DMS79 (cell line): ENCODE measurements at places on chromosomes 3 and 15.
A peak's percentile ranks its signal among the peaks of the same experiment; 100 is the strongest.

- no peak for DNase-seq
Measured at GRCh38 chr3:58299839-58300516, 6.1 kb upstream of the RPP14 start.

- DNase-seq = no peak
Measured at GRCh38 chr15:92095693-92096092, 242.2 kb downstream of the SLCO3A1 start.

DNA sequence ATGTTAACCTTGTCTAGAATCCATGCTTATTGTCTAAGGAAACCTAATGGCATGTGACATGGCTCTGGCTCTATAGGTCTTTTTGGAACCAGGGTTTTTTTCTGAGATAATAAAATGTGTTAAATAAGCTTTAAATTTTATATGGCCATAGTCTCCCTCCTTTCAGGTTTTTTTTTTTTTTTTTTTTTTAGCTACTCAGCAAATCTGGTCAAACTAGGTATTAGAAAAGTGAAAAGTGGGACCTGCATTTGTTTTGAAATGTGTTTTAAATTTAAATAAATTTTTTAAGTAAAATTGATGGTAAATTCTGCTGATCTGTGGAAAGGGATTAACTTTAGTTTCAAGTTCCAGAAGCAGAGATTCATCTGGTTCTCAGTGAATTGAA lies 52.1 kb upstream of the NANOGP8 start:
- no peak for DNase-seq

DNA sequence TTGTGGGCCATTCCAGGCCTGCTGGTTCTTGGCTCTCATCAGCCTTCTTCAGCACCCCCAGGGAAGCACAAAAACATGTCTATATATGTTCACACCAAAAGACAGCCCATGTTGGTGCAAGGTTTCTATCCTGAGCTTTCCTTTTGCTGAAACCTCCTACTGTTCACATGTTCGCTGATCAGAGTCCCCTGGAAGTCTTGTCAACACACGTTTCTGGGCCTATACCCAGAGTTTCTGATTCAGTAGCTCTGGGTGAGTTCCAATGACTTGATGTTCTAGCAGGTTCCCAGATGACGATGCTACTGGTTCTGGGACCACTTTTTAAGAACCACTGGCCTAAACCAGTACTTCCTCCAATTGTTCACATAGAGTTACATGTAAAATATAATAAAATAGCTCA lies 46.0 kb downstream of the SUCNR1 start:
- DNase-seq = no peak

- DNase-seq = no peak
Measured at GRCh38 chr3:171108066-171108465, 81.5 kb upstream of the SLC2A2 start.

DNA sequence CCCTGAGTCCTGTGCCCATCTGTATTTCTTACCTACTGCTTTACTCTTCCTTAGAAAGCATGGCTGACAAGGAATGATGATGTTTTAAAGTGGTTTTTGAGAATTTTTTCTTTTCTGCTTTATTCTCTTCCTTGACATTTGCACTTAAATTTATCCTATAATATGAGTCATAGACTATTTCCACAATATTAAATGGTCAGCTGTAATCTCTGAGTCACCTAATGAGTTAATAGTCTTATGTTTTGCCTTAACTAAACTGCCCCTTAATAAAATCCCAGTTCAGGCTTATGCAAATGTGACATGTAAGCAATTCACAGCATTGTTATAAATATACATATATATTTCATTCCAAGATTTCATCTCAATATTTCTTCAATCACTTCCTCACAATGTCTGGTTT lies 23.8 kb downstream of the MEIS2 start:
- DNase-seq = no peak

GRCh38 chr15:67134067-67134838 lies 68.9 kb downstream of the SMAD3 start:
- no peak for DNase-seq

GRCh38 chr15:39585389-39585841 lies 4.5 kb downstream of the THBS1 start:
- no peak for DNase-seq

- no peak for DNase-seq
Measured at GRCh38 chr3:186340204-186340603, 21.8 kb downstream of the DGKG start.

- no peak for DNase-seq
Measured at GRCh38 chr3:133824961-133825485, 19.4 kb downstream of the SRPRB start.

GRCh38 chr15:38490242-38490922 lies 36.5 kb downstream of the FAM98B start:
- DNase-seq = no peak

DNA sequence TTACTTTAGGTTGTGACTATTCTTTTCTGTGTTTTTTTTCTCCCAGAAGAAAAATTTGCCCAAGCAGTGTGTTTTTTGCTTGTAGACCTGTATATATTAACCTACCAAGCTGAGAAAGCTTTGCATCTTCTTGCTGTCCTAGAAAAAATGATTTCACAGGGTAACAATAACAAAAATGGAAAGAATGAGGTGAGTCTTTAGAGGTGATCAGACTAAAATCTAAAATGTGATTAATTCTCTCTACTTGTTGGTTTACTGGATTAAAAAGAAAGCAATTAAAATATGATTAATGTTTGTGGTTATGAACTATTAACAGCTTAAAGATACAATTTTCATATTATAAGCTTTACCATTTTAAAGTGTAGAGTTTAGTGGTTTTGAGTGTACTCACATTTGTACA lies 28.2 kb downstream of the CNOT10 start:
- no peak for DNase-seq

GRCh38 chr3:101266566-101266965 lies 53.8 kb downstream of the IMPG2 start:
- DNase-seq = no peak

DNA sequence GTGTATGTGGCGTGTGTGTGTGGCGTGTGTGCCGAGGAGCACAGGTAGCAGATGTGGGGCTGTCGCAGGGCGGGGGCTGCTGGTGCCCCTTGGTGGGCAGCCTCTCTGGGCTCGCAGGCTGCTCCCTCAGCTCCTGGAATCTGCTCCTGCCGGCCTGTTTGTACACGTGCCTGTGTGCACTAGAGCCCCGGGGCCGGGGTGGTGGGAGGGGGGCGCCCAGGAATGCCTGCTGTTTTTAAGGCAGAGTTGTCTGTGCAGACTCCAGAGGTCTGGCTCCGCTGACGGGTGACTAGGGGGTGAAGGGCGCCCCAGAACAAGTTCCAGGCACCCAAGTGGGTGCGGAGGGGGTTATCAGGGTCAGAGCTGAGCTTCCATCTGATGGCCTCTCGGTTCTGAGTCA lies 112.2 kb downstream of the FBLN2 start:
- DNase-seq = no peak

- no peak for DNase-seq
Measured at GRCh38 chr3:5138214-5138981, 16.3 kb downstream of the ARL8B start.

DNA sequence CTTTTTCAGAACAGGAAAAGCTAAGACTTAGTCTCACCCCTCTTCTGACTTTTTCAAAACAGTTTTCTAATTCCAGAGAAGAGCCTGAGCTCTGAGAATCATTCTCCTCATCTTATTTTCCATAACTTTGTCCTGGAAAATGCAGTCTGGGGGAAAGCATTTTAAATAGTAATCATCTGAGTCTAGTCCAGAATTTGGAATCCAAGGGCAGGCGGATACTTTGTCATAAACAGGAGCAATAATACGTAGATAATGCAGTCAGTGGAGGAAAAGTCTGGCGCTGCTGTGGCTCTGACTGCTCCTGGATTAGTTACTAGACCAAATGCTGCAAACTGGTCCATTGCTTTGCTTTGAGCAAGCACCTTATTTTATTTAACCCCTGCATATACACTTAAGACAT lies 285.0 kb downstream of the THSD4 start:
- DNase-seq = no peak

DNA sequence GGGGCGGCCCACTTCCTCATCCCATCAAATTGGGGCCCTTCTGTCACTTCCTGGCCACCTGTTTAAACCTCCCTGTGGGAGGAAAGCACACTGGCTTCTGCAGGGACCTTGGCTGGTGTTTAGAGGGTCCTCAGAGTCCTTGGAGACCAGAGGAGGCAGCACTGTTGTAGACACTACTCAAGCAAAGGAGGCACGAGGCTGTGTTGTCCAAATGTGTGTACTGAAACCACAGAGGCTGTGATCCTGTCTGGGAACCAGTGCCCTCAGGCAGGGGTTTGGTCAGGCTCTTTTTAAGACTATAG lies 12.4 kb upstream of the SEC13 start:
- DNase-seq = no peak

GRCh38 chr3:36318621-36319200 lies 61.6 kb upstream of the STAC start:
- DNase-seq = no peak

DNA sequence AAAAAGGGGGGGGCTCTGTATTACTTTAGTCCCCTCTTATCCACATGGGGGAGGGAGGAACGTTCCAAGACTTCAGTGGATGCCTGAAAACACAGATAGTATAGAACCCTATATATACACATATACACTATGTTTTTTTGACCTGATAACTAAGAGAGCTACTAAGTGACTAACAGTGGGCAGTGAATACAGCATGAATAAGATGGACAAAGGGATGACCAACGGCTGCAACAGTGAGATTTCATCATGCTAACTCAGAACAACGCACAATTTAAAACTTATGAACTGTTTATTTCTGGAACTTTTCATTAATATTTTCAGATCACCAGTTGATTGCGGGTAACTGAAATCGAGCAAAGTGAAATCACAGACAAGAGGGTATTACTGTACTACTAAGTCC lies 7.3 kb downstream of the DCUN1D1 start:
- no peak for DNase-seq

DNA sequence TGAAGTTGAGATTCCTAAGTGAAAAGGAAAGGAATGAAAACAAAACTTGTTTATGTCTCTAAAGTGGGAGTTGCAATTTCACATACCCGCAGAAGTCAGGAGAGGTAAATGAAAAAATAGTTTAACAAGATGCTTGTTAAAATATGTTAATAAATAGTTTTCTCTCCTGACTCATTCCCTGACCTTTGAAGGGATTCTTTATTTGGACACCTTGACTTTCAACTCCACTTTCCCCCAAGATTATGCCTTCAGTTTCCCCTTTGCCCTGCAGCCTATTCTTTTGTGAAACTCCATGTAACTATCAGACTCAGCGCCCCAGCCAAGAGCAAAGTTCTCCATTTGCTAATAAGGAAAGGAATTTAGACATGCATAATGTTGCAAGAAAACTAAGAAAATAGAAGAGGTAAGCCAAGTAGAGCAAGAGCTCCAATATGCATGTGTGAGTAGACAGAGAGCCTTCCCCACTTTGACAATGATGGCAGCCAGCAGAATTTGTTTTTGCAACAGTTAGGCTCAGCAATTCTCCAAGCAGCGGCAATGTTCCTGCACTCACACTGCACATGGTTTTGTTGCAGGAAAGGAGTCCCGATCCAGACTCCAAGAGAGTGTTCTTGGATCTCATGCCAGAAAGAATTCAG lies 61.2 kb downstream of the CD200 start:
- no peak for DNase-seq

- no peak for DNase-seq
Measured at GRCh38 chr3:43857361-43858293, 166.9 kb downstream of the ABHD5 start.

- DNase-seq = no peak
Measured at GRCh38 chr15:68298882-68299381, 21.4 kb downstream of the FEM1B start.

- peak; percentile 69 for DNase-seq
Measured at GRCh38 chr3:194265505-194265892, 85.6 kb downstream of the CPN2 start.

GRCh38 chr3:34920806-34921205 lies 718.5 kb upstream of the ARPP21 start:
- no peak for DNase-seq

DNA sequence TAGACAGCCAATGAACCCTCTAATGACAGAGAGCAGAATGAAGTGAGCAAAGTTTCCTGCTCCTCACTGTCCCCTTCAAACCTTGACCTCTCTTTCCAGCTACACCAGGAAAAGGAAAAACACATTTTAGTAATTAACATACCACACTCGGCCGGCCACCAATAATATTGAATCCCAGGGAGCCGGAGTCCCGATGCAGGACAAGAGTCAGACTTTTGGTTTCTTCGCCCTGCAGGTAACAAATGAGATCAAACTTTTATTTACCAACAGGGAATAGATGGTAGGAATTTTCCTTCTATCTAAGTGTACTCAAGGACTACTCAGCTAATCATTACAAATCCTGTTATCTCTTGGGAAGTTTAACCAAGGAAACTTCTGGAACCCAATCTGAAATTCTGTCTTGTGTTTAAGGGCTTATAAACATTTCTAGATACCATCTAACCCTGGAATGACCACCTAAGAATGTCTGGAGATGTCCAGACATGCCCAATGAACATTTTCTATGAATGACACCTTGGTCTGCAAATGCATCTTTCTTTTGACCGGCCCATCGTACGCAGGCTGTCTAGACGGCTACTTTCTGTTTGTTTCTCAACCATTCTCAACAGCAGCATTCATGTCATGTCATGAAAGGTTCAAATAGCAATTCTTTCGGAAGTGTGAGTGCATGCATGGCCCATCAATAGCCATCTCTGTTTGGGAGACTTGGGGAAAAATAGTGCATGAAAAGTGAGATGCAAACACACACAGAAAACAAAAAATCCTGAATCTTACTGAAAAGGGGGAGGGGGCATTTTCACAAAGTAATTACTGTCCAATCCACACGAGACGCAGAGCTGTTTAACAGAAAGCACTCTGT lies 16.1 kb downstream of the PDZRN3 start:
- no peak for DNase-seq

- DNase-seq = no peak
Measured at GRCh38 chr15:51289290-51289689, 49.1 kb downstream of the CYP19A1 start.

DNA sequence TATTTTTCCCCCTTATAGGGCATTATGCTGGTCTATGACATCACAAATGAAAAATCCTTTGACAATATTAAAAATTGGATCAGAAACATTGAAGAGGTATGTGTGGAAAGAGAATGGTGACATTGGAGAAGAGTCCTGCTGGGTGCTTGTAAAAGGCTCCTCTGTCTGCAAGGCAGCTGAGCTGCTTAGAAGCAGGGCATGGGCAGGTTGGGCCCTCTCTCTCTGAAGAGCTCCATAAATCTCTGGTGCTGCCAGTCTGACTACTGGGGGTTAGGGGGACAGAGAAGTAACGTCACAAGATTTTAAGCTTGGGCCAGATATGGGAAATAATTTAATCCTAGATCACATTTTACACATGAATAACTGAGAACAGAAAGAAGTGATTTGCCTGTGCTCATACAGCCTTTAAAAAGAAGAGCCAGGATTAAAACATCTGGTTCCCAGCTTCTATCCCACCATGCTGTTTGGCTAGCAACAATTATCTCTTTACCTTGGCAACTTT lies 21.9 kb upstream of the APH1B start:
- DNase-seq = no peak

DNA sequence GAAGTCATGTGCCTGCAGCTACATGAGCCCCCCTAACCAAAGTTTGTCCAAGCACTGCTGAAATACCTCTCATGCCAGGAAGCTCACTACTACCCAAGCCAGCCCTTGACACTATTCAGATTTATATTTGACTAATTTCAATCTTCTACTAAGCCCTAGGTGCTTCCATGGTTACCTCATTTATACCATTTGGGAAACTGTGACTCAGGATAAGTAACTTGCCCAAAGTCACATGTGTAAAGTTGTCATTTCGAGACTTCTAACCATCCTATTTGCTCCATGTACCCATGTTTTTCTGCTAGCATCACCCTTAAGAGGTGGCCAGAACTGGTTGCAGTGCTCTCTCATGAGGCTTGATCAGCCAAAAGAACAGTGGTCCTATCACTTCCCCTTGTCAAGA lies 20.7 kb upstream of the TIMP4 start:
- DNase-seq = no peak

GRCh38 chr15:65845826-65846519 lies 23.3 kb upstream of the RAB11A start:
- DNase-seq = no peak

GRCh38 chr3:150169330-150169940 lies 198.7 kb upstream of the PFN2 start:
- DNase-seq = peak; percentile 76
